ENCODE measurements at places on chromosomes 11 and 22. TPM values are rescaled to one million over a fixed set of nuclear protein-coding genes. Genes with fewer than 3 reads are reported as not detected.

RNASEH2C gene
- 78.0 TPM for total RNA-seq

XKR3 gene
- not detected for total RNA-seq

SAAL1 gene
- 11.2 TPM for total RNA-seq

MRGPRF gene
- total RNA-seq, result 20.0 TPM

GRCh38 chr22:50314455-50315288 is 7.2 kb upstream of the PLXNB2 start:
- no peaks in the 10 kb centered on the region for H3K36me3 ChIP-seq
- no peak for DNase-seq
- no peaks in the 10 kb centered on the region for H3K27me3 ChIP-seq
- no peak overlapping the region for H3K4me3 ChIP-seq
- no peak overlapping the region for H3K27ac ChIP-seq
- no peaks in the 10 kb centered on the region for H3K4me1 ChIP-seq

GRCh38 chr11:24872186-24872585 is 375.3 kb downstream of the LUZP2 start:
- no peak for DNase-seq
- H3K4me3 ChIP-seq, result no peak overlapping the region
- no peaks in the 10 kb centered on the region for H3K36me3 ChIP-seq
- no peaks in the 10 kb centered on the region for H3K4me1 ChIP-seq

GRCh38 chr11:111469200-111469599 is 43.0 kb downstream of the BTG4 start:
- DNase-seq, result no peak
- H3K4me1 ChIP-seq, result no peaks in the 10 kb centered on the region
- H3K27ac ChIP-seq, result no peak overlapping the region

DNA sequence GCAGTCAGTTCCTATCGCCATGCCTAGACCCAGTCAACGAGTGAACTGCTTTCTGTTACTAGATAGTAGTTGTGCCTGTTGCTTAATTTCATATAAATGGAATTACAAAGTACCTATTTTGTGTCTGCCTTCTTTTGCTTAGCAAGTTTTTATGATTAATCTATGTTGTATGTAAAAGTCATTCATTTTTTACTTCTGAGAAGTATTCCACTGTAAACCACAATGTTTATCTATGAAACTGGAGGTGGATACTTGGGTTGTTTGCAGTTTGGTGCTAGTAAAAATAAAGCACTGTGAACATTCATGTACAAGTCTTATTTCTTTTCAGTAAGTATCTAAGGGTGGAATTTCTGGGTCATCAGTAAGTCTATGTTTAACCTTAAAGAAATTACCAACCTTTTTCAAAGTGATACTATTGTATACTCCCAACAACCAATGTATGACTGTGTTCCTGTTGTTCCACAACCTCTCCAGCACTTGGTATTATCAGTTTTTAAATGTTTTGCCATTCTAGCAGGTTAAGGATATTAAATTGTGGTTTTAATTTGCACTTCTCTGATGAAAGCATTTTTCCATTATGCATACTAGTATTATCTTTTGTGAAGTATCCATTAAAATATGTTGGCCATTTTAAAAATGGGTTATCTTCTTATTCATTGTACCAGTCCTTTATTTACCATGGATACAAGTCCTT is 68.2 kb downstream of the DNAJC24 start:
- no peak overlapping the region for H3K4me3 ChIP-seq
- no peaks in the 10 kb centered on the region for H3K27me3 ChIP-seq
- no peak overlapping the region for H3K27ac ChIP-seq
- no peak for DNase-seq
- H3K4me1 ChIP-seq, result no peaks in the 10 kb centered on the region
- no peaks in the 10 kb centered on the region for H3K36me3 ChIP-seq

GRCh38 chr22:38870791-38871359 is 1.1 kb downstream of the CBX6 start:
- H3K27ac ChIP-seq, result peak overlapping the region; percentile 80
- H3K4me1 ChIP-seq, result peaks cover 9% of the 10 kb centered on the region
- no peak for DNase-seq
- no peaks in the 10 kb centered on the region for H3K27me3 ChIP-seq

DNA sequence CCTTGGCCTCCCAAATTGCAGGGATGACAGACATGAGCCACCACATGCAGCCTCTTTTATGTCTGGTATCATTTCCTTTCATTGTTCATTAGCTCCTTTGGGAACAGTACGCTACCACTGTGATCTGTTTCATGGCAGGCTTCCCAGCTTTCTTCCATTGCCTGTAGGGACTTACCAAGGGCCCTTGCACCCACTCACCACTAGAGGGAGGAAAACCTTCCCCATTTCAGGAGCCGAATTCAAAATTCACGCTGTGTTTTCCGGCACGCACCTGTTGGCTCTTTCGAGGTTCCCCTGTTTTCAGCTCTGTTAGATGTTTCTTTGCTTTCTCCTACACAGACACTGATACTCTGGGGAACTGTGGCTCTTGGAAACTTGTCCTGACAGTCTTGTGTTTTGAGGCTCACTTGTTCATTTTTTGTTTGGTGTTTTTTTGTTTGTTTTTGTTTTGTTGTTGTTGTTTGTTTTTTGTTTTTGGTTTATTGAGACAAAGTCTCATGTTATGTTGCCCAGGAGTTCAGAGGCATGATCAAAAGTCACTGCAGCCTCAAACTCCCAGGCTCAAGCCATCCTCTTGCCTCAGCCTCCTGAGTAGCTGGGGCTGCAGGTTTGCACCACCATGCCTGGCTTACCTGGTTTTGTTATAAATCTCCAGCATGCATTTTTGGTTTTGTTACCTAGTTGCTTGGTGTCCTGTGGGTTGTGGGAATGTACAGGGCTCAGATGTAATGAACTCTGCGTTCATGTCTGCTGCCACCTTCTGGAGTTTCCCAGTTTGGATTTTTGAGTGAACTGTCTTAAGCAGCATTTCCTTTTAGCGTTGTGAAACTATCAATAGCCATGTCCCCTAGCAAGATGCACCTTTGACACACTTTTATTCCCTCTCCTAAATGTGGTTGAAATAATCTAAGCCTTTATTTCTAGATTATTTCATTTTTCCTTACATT is 2.3 kb downstream of the KRTAP5-11 start:
- H3K4me1 ChIP-seq, result no peaks in the 10 kb centered on the region
- no peaks in the 10 kb centered on the region for H3K36me3 ChIP-seq
- no peak overlapping the region for H3K4me3 ChIP-seq
- no peak overlapping the region for H3K27ac ChIP-seq
- H3K27me3 ChIP-seq, result no peaks in the 10 kb centered on the region

DNA sequence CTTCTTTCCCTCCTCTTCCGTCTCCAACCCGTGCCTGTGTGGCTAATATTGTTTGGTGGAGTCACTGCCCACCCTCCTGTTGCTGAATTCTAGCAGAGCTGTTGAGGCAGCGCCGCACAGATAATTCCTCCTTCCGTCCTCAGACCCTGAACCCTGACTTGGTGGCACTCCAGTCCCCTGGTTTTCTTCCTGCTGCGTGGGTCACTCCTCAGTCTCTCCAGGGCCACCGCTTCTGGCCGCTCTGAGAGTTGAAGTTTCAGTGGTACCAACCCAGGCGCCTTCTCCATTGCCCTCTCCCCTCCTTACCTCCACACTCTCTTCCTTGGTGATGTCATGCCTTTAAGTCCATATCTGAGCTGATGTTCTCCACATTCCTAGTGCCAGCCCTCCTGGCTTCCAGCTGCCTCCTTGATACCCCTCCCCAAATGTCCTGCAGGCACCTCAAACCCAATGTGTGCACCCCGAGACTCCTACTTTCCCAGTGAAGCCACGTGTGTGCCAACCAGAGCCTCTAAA is 54.5 kb upstream of the RASD2 start:
- no peak overlapping the region for H3K27ac ChIP-seq
- H3K4me3 ChIP-seq, result no peak overlapping the region
- H3K27me3 ChIP-seq, result no peaks in the 10 kb centered on the region
- H3K36me3 ChIP-seq, result no peaks in the 10 kb centered on the region
- no peaks in the 10 kb centered on the region for H3K4me1 ChIP-seq
- DNase-seq, result no peak

DNA sequence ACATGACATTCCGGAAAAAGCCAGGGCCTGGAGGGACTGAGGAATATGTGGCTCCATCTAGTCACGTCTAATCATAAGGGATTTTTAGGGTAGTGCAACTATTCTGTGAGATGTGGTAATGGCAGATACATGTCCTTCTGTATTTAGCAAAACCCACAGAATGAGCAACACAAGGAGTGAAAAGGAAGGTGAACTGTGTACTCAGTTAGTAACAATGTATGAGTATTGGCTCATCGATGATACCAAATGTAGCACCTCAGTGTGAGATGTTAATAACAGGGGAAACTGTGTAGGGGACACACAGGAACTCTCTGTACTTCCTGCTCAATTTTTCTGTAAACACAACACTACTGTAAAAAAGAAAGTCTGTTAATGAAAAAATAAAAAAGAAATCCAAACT is 42.0 kb upstream of the CARS1 start:
- H3K36me3 ChIP-seq, result no peaks in the 10 kb centered on the region
- DNase-seq, result no peak
- no peaks in the 10 kb centered on the region for H3K27me3 ChIP-seq
- no peak overlapping the region for H3K27ac ChIP-seq
- H3K4me1 ChIP-seq, result no peaks in the 10 kb centered on the region

DNA sequence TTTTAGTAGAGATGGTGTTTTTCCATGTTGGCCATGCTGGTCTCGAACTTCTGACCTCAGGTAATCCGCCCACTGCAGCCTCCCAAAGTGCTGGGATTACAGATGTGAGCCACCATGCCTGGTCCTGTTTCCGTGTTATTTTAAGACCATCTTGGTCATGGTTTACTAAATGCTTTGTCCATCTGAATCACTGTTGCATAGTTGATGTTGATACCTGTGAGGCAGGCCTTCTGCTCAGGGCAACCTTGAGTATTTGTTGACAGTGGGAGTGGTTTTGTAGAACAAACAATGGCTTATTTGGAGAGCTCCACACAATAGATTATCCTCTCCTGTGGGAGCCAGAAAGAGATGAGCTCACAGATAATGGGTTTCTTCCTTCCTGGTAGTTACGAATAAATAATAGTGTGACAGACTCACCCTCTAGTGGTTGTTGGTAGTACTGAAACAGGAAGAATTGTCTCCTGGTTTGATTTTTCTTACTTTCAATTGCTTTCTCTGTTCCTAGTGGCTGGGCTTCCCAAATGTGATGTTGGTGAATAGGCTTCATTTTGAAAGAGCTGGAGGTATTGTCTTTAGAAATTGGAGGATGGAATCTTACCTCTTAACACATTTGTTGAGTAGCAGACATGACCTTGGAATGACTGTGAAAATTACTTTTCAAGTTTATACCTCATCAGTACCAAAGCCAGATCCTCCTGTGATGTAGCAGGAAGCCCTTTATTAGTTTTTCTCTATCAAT is 39.0 kb downstream of the CTNND1 start:
- DNase-seq, result peak; percentile 78
- peak overlapping the region; percentile 79 for H3K27ac ChIP-seq
- no peak overlapping the region for H3K4me3 ChIP-seq
- H3K27me3 ChIP-seq, result no peaks in the 10 kb centered on the region
- peaks cover 13% of the 10 kb centered on the region for H3K4me1 ChIP-seq

- peak; percentile 21 for DNase-seq
- no peaks in the 10 kb centered on the region for H3K4me1 ChIP-seq
- H3K27me3 ChIP-seq, result no peaks in the 10 kb centered on the region
Measured at GRCh38 chr11:75577207-75577606, 15.2 kb downstream of the SERPINH1 start.

DNA sequence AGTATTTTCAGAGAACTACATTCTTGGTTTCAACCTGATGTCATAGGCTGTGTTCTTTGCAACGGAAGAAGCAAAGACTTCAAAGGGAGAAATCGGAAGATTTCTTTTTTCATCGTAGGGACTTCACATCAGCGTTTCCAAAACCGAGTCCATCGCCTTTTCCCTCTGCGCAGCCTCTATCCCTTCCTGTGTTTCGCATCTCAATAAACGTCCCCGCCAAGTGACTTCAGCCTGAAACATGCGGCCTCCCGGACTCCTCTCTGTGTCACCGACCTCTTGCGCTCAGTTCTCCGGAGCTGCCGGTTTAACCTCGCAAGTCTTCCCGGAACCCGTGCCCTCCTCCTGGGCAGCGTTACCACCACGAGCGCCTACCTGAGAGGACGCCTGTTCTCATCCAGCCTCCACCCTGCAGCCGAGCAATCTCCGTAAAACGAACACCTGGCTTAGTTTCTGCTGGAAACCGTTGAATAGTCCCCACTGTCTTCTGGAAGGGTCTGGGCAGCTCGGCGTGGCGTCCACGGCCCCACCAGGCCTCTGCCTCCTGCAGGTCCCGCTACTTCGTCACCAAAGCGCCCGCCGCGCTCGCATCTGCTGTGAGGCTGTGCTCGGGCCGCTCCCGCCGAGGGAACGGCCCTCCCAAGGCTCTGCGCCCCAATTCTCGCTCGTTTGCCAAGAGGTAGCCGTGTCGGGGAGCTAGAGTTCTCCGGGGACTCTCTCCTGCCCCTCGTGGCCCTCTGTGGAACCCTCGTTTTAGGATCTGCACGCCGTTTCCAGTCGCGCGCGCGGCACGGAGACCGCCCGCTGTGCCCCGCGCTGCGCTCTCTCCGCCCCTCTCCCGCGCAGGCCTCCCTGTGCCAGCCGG is at the start of gene GLB1L3:
Gene GLB1L3 (plus strand): TSS at position 846 of the 862 bp plus-strand sequence. CDS start 362 bp downstream, outside the sequence.
- H3K27ac ChIP-seq, result peak within 1 kb of the TSS; percentile 86
- peak within 1 kb of the TSS; percentile 42 for H3K4me3 ChIP-seq
- peak; percentile 32 for DNase-seq
- no peaks in the 10 kb centered on the region for H3K4me1 ChIP-seq
- H3K36me3 ChIP-seq, result no peaks in the 10 kb centered on the region
- no peaks in the 10 kb centered on the region for H3K27me3 ChIP-seq

DNA sequence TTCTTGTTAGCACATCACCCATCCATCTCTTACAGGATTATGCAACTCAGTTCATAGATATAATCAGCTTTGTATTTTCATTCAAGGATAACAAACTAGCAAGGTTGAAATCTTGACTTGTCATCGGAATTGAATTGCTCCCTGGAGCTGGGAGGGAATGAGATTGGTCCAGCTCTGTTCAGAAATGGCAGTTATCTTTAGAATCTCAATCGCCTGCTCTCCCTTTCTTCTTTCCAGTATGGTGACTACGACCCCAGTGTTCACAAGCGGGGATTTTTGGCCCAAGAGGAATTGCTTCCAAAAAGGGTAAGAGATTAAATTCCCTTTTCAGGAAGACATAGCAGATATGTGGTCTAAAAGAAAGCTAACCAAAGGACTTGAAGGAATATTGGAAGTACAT is 51.0 kb downstream of the NF2 start:
- H3K27me3 ChIP-seq, result no peaks in the 10 kb centered on the region
- DNase-seq, result no peak
- no peaks in the 10 kb centered on the region for H3K36me3 ChIP-seq
- no peak overlapping the region for H3K27ac ChIP-seq
- no peak overlapping the region for H3K4me3 ChIP-seq
